ENCODE measurements at places on chromosomes 3 and 15. TPM values are rescaled to one million over a fixed set of nuclear protein-coding genes. Genes with fewer than 3 reads are reported as not detected.

Gene ACTC1
- total RNA-seq: not detected

Gene OR5K2
- not detected for total RNA-seq

Gene SCG3
- total RNA-seq: not detected

Gene AHSG
- total RNA-seq: not detected

Gene C3orf49
- not detected for total RNA-seq

Gene ECE2
- not detected for total RNA-seq

Gene DNAH12
- total RNA-seq: not detected

Gene RNF7
- 58.9 TPM for total RNA-seq

Gene TRAIP
- total RNA-seq: 25.3 TPM

Gene RBPMS2
- not detected for total RNA-seq

Gene CTXND1
- total RNA-seq: not detected

Gene ARPP21
- total RNA-seq: not detected

Gene ALG1L2
- total RNA-seq: not detected

Gene CDCP1
- total RNA-seq: 0.53 TPM

Gene SAXO2
- total RNA-seq: not detected

Gene KIF15
- total RNA-seq: 45.1 TPM

Gene GOLGA6L1
- total RNA-seq: not detected

Gene ATP2B2
- not detected for total RNA-seq

Gene GPR15
- total RNA-seq: 2.8 TPM

Gene LINGO1
- not detected for total RNA-seq

Gene ZIC4
- total RNA-seq: not detected

Gene BFSP2
- total RNA-seq: not detected

Gene PP2D1
- not detected for total RNA-seq

Gene SH2D7
- total RNA-seq: not detected

Gene CYP11A1
- total RNA-seq: not detected

Gene GOLGA8M
- not detected for total RNA-seq

Gene TJP1
- not detected for total RNA-seq

Gene ARHGAP31
- 11.4 TPM for total RNA-seq

Gene CAPN3
- 2.7 TPM for total RNA-seq

Gene ZNF106
- 48.0 TPM for total RNA-seq

Gene IGSF10
- not detected for total RNA-seq

Gene EFCC1
- total RNA-seq: 0.12 TPM

Gene NUP210
- 144 TPM for total RNA-seq

Gene MESP1
- 6.7 TPM for total RNA-seq

Gene SLC12A1
- total RNA-seq: not detected

Gene ANKUB1
- total RNA-seq: not detected

Gene ARL14
- not detected for total RNA-seq

Gene ZSCAN2
- 9.5 TPM for total RNA-seq

Gene BLM
- 68.7 TPM for total RNA-seq

Gene RBP2
- total RNA-seq: not detected
